ENCODE measurements at places on chromosomes 5 and 9. TPM values are rescaled to one million over a fixed set of nuclear protein-coding genes. Genes with fewer than 3 reads are reported as not detected.

- no peak overlapping the region for H3K4me3 ChIP-seq
- H3K36me3 ChIP-seq = no peaks in the 10 kb centered on the region
- peaks cover 2% of the 10 kb centered on the region for H3K4me1 ChIP-seq
Measured at GRCh38 chr9:79985264-79985663, 413.5 kb downstream of the TLE4 start.

The NIM1K gene
- total RNA-seq = 0.15 TPM

GRCh38 chr9:97529363-97530076, 28.1 kb downstream of the TMOD1 start:
- no peak overlapping the region for H3K27ac ChIP-seq
- H3K36me3 ChIP-seq = no peaks in the 10 kb centered on the region
- peaks cover under 1% of the 10 kb centered on the region for H3K27me3 ChIP-seq
- H3K4me1 ChIP-seq = no peaks in the 10 kb centered on the region
- H3K4me3 ChIP-seq = no peak overlapping the region

DNA sequence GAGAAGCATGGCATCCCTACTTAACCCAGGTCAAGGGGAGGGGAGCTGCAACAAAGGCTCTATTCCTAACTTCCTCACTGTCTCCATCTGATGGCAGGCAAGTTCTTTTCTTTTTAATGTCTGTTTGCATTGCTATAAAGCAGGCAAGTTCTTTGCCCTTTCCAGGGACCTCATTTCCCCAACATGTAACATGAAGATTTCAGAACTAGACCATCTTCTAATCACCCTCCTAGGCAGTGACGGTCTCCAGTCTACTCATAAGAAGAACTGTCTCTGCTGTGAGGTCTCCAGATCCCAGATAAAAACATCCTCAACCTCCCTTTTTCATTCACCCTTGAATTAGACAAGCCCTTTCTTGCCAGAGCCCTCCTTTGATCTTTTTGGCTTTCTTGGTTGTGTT, 42.1 kb downstream of the PPP1R2B start:
- peaks cover 16% of the 10 kb centered on the region for H3K4me1 ChIP-seq
- no peak overlapping the region for H3K27ac ChIP-seq
- DNase-seq = no peak
- no peak overlapping the region for H3K4me3 ChIP-seq
- no peaks in the 10 kb centered on the region for H3K36me3 ChIP-seq

- H3K27me3 ChIP-seq = no peaks in the 10 kb centered on the region
- DNase-seq = no peak
Measured at GRCh38 chr9:98018347-98018746, 35.2 kb downstream of the ANP32B start.

- H3K36me3 ChIP-seq = no peaks in the 10 kb centered on the region
- no peaks in the 10 kb centered on the region for H3K4me1 ChIP-seq
- no peak overlapping the region for H3K27ac ChIP-seq
- H3K27me3 ChIP-seq = peaks cover 2% of the 10 kb centered on the region
- no peak overlapping the region for H3K4me3 ChIP-seq
Measured at GRCh38 chr9:87140605-87141109, 193.4 kb upstream of the GAS1 start.

DNA sequence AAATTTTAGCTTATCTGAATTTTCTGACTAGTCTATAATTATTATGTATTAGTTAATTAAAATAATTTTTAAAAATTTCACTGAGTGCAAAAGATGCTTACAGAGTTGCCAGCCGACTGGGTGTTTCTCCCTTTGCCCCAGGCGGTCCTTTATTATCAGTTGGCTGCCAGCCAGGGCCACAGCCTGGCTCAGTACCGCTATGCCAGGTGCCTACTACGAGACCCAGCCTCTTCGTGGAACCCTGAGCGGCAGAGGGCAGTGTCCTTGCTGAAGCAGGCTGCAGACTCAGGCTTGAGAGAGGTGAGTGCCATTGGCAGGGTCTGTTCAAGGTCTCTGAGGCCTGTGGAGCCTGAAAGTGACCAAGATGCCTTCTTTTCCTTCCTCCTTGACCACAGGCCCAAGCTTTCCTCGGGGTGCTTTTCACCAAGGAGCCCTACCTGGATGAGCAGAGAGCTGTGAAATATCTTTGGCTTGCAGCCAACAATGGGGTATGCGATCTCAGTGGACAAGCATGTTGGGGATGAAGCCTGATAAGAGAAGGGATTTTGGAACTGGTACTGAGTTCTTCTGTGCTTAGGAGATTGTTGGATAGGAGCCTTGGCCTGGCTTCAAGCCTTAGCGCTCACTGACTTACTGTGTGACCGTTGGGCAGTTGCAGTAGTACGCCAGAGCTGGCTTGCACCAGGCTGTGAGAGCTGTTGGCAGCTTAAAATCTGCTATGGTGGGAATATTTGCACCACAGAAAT, 10.6 kb downstream of the DELE1 start:
- peaks cover 43% of the 10 kb centered on the region for H3K36me3 ChIP-seq
- H3K4me1 ChIP-seq = peaks cover 22% of the 10 kb centered on the region
- no peaks in the 10 kb centered on the region for H3K27me3 ChIP-seq
- H3K4me3 ChIP-seq = no peak overlapping the region
- no peak for DNase-seq

DNA sequence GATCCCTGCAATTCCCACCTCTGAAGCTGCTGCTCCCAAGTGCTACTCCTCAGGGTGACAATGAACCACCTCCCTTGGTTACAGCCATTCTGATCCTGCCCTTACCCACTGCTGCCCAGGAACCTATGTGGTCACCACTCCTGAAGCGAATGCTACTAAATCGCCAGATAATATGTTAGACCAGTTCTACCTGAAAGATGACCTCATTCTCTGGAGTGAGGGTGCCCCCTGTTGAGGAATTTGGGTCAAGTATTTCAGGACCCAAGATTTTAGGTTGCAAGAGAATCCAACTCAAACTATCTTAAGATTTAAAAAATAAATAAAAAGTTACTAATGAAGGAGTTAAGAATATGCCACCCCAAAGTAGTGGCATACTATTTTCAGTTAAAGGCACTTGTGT, 5.8 kb upstream of the SNAPC3 start:
- no peaks in the 10 kb centered on the region for H3K27me3 ChIP-seq
- H3K4me1 ChIP-seq = peaks cover 6% of the 10 kb centered on the region
- no peaks in the 10 kb centered on the region for H3K36me3 ChIP-seq
- H3K4me3 ChIP-seq = no peak overlapping the region

The SLC34A1 gene
- not detected for total RNA-seq

GRCh38 chr5:141529002-141529401, 40.1 kb downstream of the PCDHGC5 start:
- peaks cover 46% of the 10 kb centered on the region for H3K36me3 ChIP-seq
- DNase-seq = no peak
- H3K4me3 ChIP-seq = peak overlapping the region; percentile 77
- no peak overlapping the region for H3K27ac ChIP-seq

DNA sequence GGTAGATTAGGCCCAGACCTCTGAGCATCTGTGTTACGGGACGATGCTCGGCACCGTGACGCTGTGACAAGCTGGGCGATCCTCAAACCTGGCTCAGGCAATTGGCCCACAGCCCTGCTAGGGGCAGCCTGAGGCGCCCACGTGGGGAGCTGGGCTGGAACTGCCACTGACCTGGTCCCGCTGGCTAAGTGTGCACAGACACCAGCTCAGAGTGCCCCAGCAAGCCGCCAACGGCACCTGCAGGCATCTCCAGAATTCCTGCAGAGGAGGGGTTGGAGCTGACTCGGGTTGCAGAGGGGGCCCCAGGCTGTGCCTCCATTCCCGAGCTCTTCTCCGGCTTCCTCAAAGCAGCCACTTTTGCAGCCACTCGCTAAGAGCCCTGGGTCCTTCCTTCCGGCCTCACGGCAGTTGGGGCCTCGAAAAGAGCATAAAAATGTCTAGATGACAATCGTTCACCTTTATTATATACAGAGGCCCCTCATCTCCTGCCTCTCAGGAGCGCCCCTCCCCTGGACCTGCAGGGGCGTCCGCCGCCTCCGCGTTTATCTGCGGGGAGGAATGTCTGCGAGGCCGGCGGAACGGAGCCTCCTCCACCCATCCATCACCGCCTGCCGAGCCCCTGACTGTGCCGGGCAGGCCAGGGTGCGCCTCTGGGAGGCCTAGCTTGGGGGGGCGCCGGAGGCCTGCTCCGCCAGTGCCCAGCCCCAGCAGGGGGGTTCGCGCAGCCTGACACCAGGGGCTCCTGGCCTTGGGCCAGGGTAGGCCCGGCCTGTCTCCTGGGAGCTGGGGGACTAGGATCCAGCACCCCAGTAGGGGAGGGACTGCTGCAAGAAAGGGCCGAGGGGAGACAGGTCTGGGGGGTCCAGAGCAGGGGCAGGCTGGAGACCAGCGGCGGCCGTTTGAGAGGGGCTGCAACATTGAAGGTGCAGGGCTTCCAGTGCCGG, 144.9 kb downstream of the BARX1 start:
- no peak for DNase-seq
- peaks cover 4% of the 10 kb centered on the region for H3K36me3 ChIP-seq
- H3K4me3 ChIP-seq = no peak overlapping the region
- H3K27ac ChIP-seq = no peak overlapping the region
- H3K4me1 ChIP-seq = peaks cover 2% of the 10 kb centered on the region

DNA sequence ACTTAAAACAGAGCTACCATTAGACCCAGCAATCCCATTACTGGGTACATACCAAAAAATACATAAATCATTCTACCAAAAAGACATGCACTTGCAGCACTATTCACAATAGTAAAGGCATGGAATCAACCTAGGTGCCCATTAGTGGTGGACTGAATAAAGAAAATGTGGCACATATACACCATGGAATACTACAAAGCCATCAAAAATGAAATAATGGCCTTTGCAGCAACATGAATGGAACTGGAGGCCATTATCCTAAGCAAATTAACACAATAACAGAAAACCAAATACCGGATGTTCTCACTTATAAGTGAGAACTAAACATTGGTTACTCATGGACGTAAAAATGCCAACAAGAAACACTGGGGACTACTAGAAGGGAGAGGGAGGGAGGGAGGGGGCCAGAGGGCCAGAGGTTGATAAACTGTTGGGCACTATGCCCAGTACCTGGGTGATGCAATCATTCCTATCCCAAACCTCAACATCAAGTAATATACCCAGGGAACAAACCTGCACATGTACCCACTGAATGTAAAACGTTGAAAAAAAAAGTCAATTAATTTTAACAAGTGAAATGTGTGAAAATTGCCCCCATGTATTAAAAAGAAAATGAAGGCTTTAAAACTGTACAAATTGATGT, 24.5 kb upstream of the GPR150 start:
- H3K27ac ChIP-seq = no peak overlapping the region
- H3K4me3 ChIP-seq = no peak overlapping the region
- peaks cover 7% of the 10 kb centered on the region for H3K4me1 ChIP-seq
- no peaks in the 10 kb centered on the region for H3K36me3 ChIP-seq
- DNase-seq = no peak
- no peaks in the 10 kb centered on the region for H3K27me3 ChIP-seq

DNA sequence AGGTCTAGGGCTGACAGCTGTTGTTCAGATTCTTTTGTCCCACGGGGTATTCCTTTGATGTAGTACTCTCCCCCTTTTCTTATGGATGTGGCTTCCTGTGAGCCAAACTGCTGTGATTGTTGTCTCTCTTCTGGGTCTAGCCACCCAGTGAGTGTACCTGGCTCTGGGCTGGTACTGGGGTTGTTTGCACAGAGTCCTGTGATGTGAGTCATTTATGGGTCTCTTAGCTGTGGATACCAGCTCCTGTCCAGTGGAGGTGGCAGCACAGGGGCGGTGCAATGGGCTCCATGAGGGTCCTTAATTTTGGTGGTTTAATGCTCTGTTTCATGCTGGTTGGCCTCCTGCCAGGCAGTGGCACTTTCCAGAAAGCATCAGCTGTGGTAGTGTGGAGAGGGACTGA, 161.3 kb downstream of the CAVIN4 start:
- H3K36me3 ChIP-seq = no peaks in the 10 kb centered on the region
- no peaks in the 10 kb centered on the region for H3K4me1 ChIP-seq
- no peaks in the 10 kb centered on the region for H3K27me3 ChIP-seq
- DNase-seq = no peak
- no peak overlapping the region for H3K27ac ChIP-seq

DNA sequence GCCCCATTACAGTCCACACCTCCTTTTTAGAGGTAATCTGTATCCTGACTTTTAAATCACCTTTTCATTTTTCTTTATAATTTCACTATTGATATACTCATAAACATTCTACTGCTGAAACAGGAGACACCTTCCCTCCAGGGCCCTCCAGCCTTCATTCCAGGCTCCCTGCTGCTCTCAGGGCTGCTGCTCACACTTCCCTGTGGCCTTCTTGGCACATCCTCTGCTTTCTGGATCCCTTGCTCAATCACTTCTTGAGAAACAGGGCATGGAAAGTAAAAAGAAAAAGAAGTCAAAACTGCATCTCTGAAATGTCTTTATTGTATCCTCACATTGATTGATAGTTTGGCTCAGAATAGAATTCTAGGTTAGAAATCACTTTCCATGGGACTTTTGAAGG, 19.3 kb upstream of the WNT8A start:
- no peaks in the 10 kb centered on the region for H3K36me3 ChIP-seq
- no peak overlapping the region for H3K27ac ChIP-seq
- DNase-seq = no peak
- peaks cover 2% of the 10 kb centered on the region for H3K27me3 ChIP-seq

- H3K27ac ChIP-seq = no peak overlapping the region
- DNase-seq = no peak
- no peak overlapping the region for H3K4me3 ChIP-seq
- no peaks in the 10 kb centered on the region for H3K27me3 ChIP-seq
Measured at GRCh38 chr9:69740872-69741505, 18.8 kb downstream of the PTAR1 start.

DNA sequence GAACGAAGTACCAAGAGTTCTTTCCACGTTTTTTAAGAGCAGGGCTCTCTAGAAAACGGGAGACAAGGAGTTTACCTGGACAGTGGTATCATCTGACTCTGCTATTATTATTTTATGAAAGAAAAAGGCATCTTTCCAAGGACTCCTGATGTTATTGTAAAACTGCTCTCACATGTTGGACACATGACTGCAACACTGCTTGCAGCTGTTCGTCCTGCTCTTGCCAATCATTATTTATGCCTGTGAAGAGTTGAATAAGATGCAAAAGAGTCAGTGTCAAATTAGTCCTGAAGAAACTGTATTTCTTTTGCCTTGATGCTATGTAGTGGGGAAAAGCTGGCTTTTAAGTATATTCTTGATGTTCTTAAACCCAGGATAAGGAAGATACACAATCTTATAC, 284.5 kb upstream of the PTGER4 start:
- H3K27ac ChIP-seq = no peak overlapping the region
- DNase-seq = no peak
- no peaks in the 10 kb centered on the region for H3K36me3 ChIP-seq

The CACFD1 gene
- total RNA-seq = 34.3 TPM

- H3K27me3 ChIP-seq = no peaks in the 10 kb centered on the region
- no peaks in the 10 kb centered on the region for H3K4me1 ChIP-seq
- no peak overlapping the region for H3K27ac ChIP-seq
- DNase-seq = no peak
- H3K4me3 ChIP-seq = no peak overlapping the region
Measured at GRCh38 chr9:110650991-110651411, 17.6 kb upstream of the MUSK start.
